ENCODE measurements at places on chromosomes 3 and 15. TPM values are rescaled to one million over a fixed set of nuclear protein-coding genes. Genes with fewer than 3 reads are reported as not detected.

GPR27 gene
- not detected for total RNA-seq

CAV3 gene
- not detected for total RNA-seq

NOX5 gene
- not detected for total RNA-seq

SPATA12 gene
- total RNA-seq: 0.13 TPM

CHRNA3 gene
- total RNA-seq: not detected

CEMIP gene
- total RNA-seq: 0.32 TPM

NRROS gene
- 4.4 TPM for total RNA-seq

MAP3K13 gene
- 7.6 TPM for total RNA-seq

GMNC gene
- under 0.01 TPM for total RNA-seq

CELSR3 gene
- total RNA-seq: 0.49 TPM

MNS1 gene
- total RNA-seq: 0.32 TPM

GNAT1 gene
- not detected for total RNA-seq

GCSAM gene
- total RNA-seq: not detected

ALG1L2 gene
- not detected for total RNA-seq

CD276 gene
- 82.4 TPM for total RNA-seq

GXYLT2 gene
- under 0.01 TPM for total RNA-seq

C3orf85 gene
- not detected for total RNA-seq

DIPK2A gene
- total RNA-seq: 37.2 TPM

SCAANT1 gene
- total RNA-seq: not detected

SLC24A5 gene
- not detected for total RNA-seq

RETNLB gene
- not detected for total RNA-seq

CISH gene
- total RNA-seq: 0.44 TPM

AGTR1 gene
- not detected for total RNA-seq

CPLX3 gene
- not detected for total RNA-seq

CDCP1 gene
- total RNA-seq: 0.16 TPM

OIP5 gene
- 5.3 TPM for total RNA-seq

PARP9 gene
- 16.8 TPM for total RNA-seq

SKOR1 gene
- total RNA-seq: under 0.01 TPM

SIDT1 gene
- total RNA-seq: not detected

EHD4 gene
- 92.9 TPM for total RNA-seq

CHRM5 gene
- total RNA-seq: 0.31 TPM

ZMAT3 gene
- 13.1 TPM for total RNA-seq

CKMT1B gene
- total RNA-seq: not detected

THSD4 gene
- 7.8 TPM for total RNA-seq

FEZF2 gene
- not detected for total RNA-seq

FNDC3B gene
- total RNA-seq: 223 TPM

GATA2 gene
- 12.6 TPM for total RNA-seq

ASB7 gene
- 22.5 TPM for total RNA-seq

MCCC1 gene
- total RNA-seq: 18.6 TPM

CYP8B1 gene
- not detected for total RNA-seq

ISL2 gene
- total RNA-seq: under 0.01 TPM

RTP1 gene
- total RNA-seq: not detected

MST1R gene
- 1.0 TPM for total RNA-seq

EHHADH gene
- total RNA-seq: 3.6 TPM

SUCNR1 gene
- total RNA-seq: under 0.01 TPM

SLC12A8 gene
- total RNA-seq: 0.16 TPM

HYAL3 gene
- total RNA-seq: 9.1 TPM

CCDC54 gene
- total RNA-seq: not detected

TUSC7 gene
- total RNA-seq: not detected

ATXN7 gene
- total RNA-seq: 6.3 TPM

ZSCAN2 gene
- 18.3 TPM for total RNA-seq

PIF1 gene
- 13.4 TPM for total RNA-seq

SMCO1 gene
- not detected for total RNA-seq

IGSF10 gene
- total RNA-seq: 0.06 TPM

Measured in bladder microvascular endothelial cell (primary cell).